Skin of body (tissue), 3 donors: ENCODE measurements at places on chromosomes 2 and 18. TPM values are rescaled to one million over a fixed set of nuclear protein-coding genes. Genes with fewer than 3 reads are reported as not detected.
A peak's percentile ranks its signal among the peaks of the same experiment; 100 is the strongest.

The POTEJ gene
- 0.10 TPM for total RNA-seq

- no peak for DNase-seq
These were observed 1134.7 kb upstream of the CDH2 start for GRCh38 chr18:29311580-29311979.

The HDAC4 gene
- 22.8 TPM for total RNA-seq

DNA sequence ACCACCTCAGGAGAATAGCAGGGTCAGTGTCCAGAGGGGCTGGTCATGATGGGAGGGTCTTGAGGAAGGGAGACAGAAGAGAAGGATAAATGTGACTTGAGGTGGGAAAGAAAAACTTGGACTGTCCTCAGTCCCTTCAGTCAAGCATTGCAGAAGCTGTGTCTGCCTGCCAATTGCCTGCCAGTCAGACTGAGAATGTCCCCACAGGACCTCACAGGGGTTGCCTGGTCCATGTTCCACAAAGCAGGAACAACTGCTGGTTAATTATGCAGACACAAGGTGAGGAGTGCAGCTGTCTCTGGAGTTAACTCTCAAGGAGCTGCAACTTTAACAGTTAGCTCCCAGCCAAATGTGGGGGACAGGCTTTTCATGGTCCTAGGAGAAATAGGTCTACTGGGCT lies 75.7 kb downstream of the TRIM43 start:
- DNase-seq: no peak

The TUBA4A gene
- 35.7 TPM for total RNA-seq

DNA sequence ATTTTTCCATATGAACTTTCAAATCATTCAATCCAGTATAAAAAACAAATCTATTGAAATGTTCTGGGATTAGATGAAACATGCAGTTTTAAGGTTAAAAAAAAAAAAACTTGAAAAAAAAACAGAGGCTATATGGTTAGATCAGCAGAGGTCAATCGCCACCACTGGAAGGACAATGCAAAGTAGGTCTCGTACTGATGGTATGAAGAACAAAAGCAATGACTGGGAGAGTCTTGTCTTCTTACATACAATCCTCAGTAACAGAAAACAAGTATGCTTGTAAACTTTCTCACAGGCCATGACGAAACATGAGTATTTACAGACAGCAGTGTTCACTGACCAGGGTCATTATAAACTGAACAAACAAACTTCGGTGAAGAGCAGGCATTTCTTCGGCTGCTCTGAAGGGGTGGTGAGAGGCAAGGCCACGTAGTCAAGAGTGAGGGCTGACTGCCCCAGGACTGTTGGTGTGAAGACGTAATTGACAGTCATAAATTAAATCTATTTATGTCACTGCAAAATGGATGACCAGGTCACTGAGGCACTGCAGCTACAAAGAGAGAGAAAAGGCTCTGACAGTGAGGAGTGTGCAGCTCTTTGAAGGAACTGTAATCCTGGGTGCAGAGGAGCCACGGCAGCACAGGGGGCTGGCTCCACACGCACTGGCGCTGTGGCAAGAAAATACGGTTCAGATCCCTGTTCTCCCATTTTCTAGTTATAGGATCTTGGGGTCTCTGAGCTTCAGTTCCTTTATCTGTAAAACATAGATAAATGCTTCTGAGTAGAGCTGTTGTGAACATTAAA lies 60.0 kb downstream of the NXPH2 start:
- DNase-seq: no peak

- no peak for DNase-seq
These were observed 168.2 kb downstream of the KCNS3 start for GRCh38 chr2:18046558-18047212.

DNA sequence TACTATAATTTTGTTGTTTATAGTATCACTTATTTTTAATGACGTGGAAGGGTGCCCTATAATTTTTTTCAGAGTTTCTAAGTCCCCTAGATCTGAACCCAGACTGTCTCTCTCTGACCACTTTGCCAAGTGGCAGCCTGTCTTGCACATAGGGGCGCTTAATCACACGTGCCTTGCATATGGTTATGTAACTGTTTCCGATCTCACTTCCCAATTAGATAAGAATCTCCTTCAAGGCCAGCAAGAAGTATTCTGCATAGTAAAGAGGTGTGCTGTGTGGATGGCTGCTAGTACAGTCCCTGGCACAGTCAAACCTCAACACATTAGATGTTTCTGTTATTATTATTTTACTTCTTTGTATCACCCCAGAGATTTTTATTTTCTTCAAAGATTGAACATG lies 197.8 kb upstream of the SIX2 start:
- no peak for DNase-seq

- DNase-seq: peak; percentile 29
These were observed 73.0 kb downstream of the NCAPH start for GRCh38 chr2:96408616-96409015.

DNA sequence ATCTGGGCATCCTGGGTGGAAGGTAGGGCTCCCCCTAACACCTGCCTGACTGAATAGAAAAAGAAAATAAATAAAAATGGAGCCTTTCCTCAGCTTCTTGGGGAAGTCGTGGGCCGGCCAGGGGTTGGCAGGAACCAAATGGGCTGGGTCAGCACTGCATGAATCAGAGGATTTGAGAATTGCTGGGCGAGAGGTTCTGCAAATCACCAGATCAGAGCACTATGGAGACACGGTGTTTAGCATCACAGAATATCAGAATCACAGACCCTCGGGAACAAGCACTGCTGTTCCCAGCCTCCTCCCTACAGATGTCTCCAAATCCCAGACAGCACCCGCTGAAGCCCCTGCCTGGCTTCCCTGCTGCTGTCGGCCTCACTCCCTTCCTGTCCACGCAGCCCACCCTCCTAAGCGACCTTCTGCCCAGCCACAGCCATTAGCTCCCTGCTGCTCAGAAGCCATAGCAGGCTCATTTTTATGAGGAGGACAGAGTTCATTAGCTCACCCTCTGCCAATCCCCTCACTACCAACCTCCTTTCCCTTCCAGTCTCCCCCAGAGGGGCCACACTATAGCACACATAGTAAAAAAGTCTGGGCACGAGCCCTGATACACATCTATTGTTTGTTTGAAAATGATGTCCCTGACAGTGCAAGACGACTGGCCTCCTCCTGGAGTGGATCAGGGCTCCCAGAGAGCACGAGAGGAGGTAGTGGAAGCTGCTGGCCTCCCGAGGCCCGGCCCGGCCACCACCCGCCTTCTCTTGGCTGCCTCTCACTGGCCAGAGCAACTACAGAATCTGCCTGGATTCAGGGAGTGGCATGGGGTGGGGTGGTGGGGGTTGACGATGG lies 64.6 kb upstream of the TAF1B start:
- no peak for DNase-seq

GRCh38 chr18:28963481-28963880 lies 786.6 kb upstream of the CDH2 start:
- peak; percentile 2 for DNase-seq

GRCh38 chr2:166384774-166385173 lies 9.0 kb upstream of the SCN9A start:
- no peak for DNase-seq

The C2orf72 gene
- total RNA-seq: 0.39 TPM

DNA sequence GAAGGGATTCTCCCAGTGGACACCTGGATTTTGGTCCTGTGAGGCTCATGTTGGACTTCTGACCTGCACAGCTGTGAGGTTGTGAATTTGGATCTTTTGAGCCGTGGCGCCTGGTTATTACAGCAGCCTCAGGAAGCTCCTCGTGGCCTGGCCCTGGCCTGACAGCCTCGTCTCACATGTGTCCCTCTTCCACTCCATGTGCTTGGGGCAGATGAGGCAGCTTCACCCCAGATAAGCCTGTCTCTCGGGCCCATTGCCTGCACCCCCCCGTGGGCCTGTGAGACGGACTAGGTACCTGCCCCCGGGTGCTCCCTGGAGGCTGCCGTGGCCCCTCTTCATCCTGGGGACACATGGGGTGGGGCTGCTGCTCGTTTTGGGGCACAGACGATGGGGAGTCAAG lies 51.2 kb downstream of the CTDP1 start:
- DNase-seq: no peak

DNA sequence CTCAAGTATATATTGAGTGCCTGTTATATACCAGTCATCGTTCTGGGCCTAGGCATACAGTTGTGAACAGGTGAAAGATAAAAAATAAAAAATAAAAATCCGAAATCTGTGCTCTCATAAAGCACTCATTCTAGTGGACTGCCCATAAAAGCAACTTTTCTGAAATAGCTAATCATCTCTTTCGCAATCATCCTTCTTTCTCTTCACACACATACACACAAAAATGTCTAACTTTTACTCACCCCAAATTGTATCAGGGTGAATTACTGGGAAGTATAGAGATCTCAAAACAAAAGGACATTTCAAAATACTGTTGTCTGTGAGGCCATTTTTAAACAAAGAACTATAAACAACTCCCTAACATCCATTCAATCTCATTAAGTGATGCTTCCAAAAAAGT lies 29.6 kb upstream of the ORC2 start:
- no peak for DNase-seq

- DNase-seq: no peak
These were observed 367.4 kb downstream of the EPHA4 start for GRCh38 chr2:221204699-221205098.

The GKN2 gene
- total RNA-seq: not detected

GRCh38 chr2:9278439-9278838 lies 71.8 kb downstream of the ASAP2 start:
- DNase-seq: no peak

The ITPRID2 gene
- 122 TPM for total RNA-seq

DNA sequence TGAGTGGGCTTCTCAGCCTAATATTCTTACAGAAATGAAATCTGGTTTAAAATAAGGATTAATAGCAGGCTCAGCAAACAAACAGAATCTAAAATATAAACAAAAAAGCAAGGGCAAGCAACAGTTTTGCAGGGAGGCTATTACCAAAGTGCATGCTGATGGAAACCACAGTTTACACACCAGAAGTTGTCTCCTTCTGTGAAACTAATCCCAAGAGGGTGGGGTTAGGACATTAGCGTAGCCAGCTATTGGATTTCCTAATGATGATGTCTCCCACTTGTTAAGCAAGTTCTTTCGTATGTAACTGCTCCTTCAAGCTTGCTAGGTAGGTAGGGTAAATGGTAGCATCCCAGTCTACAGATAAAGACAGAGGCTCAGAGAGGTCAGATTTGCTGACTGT lies 65.0 kb upstream of the TSPYL6 start:
- no peak for DNase-seq

DNA sequence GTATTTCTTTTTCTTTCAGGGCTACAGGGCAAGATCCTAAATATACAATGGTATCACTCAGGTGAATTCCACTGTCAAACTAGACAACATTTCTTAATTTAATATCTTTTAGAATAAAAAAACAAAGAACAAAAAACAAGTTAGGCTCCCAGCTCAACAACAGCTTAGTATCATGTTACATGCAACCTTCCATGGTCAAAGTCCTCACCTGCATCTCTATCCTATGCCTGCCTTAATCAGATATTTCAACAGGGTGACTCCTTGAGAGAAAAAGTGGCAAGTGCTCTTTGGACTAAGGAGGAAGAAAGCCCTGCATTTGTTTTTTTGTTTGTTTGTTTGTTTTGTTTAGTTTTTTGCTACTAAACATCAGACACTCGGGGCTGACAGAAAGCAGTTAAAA lies 50.2 kb downstream of the WDFY1 start:
- DNase-seq: no peak

GRCh38 chr2:180559771-180560170 lies 420.6 kb upstream of the UBE2E3 start:
- DNase-seq: no peak

DNA sequence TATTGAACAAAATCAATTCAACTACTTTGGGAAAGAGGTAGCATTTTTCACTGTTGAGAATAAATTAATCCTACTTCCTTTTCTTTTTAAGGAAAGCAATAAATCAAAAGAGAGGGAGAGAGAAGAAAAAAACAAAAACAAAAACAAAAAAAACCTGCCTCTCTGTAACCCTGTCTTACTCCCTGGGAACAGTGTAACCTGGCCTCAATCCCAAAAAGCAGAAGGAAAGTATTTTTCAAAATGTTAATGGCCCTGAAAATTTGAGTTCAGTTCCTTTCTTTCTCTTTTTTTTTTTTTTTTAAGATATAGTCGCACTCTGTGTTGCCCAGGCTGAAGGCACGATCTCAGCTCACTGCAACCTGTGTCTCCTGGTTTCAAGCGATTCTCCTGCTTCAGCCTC lies 35.9 kb downstream of the RHOB start:
- no peak for DNase-seq

- no peak for DNase-seq
These were observed 114.2 kb downstream of the PTPRM start for GRCh38 chr18:7681298-7681697.

The TRPM8 gene
- 0.10 TPM for total RNA-seq

The COLEC12 gene
- 58.1 TPM for total RNA-seq

DNA sequence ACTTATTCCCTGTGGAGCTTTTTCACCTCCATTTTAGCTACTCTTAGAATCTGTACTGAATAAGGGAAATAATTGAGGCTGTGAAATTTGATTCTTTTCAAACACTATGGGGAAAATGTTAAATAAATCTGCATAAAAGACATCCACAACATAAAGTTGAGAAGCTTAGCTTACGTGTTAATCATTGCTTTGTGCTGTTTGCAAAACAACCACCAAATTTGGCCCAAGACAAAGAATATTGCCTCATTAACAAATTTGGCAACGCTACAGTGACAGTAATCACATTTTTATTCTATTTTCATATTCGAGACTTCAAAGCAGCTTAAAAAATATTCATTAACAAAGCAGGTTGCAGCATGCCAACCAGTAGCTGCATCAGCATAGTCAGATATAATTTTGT lies 437.6 kb downstream of the DPP10 start:
- no peak for DNase-seq

GRCh38 chr2:46325182-46325928 lies 28.1 kb downstream of the EPAS1 start:
- no peak for DNase-seq

DNA sequence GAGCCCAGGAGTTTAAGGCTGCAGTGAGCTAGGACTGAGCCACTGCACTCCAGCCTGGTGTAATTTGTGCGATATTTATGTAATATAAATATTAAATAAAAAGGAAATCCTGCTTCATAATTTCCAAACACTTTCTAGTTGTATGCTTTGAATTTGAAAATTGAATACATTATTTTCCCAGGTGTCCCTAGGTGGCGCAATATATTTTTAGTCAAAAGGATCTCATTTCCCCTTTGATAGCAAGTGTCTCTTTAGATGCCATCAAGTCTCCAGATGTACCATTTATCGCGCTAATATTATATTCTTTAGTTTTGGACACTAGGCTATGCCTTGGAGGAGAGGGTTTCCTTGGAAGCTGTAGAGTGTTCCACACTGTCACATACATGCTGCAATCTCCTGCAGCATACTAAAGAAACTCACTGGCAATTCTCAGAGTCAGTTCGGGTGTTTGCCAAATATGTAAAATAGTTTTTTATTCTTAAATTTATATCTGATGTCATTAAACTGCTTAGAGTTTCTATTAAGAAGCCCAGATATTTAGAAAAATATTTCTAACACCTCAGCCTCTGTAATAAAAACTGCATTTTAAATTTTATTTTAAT lies 5.6 kb upstream of the WDR7 start:
- no peak for DNase-seq

The LYPD6B gene
- 12.3 TPM for total RNA-seq

The MYO1B gene
- total RNA-seq: 150 TPM

DNA sequence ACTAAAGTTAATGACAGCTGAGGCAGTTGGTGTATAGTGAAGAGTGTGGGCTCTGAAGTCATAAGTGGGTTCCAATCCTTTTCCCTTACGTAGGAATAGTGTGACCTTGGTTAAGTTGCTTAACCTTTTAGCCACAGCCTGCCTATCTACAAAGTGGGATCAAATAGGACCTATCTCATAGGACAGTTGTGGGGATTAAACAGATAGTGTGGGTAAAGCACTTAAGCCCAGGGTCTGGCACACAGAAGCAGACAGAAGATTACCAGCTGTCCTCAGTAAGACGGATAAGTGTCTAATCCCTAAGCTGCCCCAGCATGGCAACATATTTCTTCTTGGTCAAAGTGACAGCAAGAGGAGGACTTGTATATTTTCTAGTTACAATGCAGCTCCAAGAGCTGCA lies 28.2 kb downstream of the UBE2F start:
- no peak for DNase-seq

The MPP4 gene
- total RNA-seq: 0.59 TPM
